ENCODE measurements at places on chromosomes 16 and 17. TPM values are rescaled to one million over a fixed set of nuclear protein-coding genes. Genes with fewer than 3 reads are reported as not detected.

The KRT20 gene
- 0.53 TPM for total RNA-seq

The SMPD3 gene
- 2.8 TPM for total RNA-seq

The APOH gene
- 139 TPM for total RNA-seq

The CA4 gene
- not detected for total RNA-seq

The DHRS7C gene
- total RNA-seq = not detected

GRCh38 chr16:53053967-53054669, 673 bp upstream of the CHD9 start:
- peak; percentile 39 for DNase-seq

- DNase-seq = no peak
Measured at GRCh38 chr17:80927791-80928216, 63.8 kb upstream of the CHMP6 start.

DNA sequence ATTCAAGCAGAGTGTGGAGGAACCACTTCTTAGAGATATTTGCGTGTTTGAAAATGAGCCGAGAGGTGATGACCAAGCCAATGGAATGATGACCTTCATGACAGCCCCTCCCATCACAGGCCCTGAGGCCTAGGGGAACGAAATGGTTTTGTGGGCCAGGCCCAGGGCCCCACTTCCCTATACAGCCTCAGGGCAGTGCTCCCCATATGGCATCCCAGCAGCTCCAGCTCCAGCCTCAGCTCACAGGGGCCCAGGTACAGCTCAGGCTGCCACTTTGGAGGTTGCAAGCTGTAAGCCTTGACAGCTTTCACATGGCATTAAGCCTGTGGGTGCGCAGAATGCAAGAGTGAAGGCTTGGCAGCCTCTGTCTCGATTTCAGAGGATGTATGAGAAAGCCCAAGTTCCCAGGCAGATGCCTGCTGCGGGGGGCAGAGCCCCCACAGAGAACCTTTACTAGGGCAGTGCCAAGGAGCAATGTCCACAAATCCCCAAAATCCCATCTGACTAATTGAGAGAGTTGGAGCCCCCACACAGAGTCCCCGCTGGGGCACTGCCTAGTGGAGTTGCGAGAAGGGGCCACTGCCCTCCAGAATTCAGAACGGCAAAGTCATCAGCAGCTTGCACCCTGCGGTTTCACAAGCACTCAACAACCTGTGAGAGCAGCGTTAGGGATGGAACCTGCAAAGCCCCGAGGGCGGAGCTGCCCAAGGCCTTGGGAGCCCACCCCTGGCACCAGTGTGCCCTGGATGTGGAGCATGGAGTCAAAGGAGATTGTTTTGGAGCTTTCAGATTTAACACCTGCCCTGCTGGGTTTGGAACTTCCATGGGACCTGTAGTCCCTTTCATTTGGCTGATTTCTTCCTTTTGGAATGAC, 21.2 kb downstream of the CHMP6 start:
- no peak for DNase-seq

- DNase-seq = no peak
Measured at GRCh38 chr17:9907883-9908648, 3.0 kb upstream of the RCVRN start.

Measured in Caco-2 (cell line).